ENCODE measurements at places on chromosomes 5 and 9. TPM values are rescaled to one million over a fixed set of nuclear protein-coding genes. Genes with fewer than 3 reads are reported as not detected.

- DNase-seq = no peak
Observed at GRCh38 chr9:115002371-115003120, 72.2 kb upstream of the TNFSF8 start.

The OR13C8 gene
- total RNA-seq = not detected

The TMEM232 gene
- total RNA-seq = 0.79 TPM

The DMRT2 gene
- 0.53 TPM for total RNA-seq

DNA sequence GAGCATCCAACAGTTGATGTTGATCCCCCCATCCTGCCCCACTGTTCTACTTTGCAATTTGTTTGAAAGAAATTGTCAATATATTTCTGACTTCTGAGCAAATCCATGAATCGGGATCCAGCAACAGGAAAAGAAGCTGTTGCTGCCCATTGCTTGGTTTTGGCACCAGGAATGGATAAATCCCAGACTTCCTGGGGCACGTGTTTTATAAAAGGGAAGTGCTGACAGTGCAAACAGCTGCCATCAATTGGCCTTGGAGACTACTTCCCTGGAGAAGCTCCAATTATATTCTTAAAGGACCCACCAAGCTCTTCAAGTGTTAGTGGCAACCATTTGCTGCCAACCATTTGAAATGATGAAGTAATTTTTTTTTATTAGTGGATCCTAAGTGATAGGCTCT, 13.7 kb downstream of the STK32A start:
- no peak for DNase-seq

- peak; percentile 85 for DNase-seq
Observed at GRCh38 chr5:82641331-82642003, 363.3 kb upstream of the RPS23 start.

DNA sequence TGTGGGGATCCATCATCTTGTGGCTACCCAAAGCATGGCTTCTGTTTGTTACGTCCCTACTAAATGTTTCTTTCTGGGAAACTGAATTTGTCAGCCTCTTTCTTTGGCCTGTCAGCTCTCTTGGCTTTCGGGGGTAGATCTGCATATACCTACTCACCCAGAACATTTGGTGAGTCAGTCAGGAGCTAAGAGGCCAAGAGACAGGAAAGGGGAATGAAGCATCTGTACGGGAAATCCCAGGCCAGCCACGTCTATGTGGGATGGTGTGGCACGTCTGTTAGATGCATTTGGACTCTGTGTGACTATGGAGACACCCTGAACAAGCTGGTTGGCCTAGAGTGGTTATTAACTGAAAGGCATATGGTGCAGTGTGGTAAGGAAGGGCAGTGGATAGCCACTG, 58.1 kb downstream of the CDO1 start:
- peak; percentile 1 for DNase-seq

The C5orf24 gene
- total RNA-seq = 22.6 TPM

The BHMT gene
- not detected for total RNA-seq

The PRUNE2 gene
- total RNA-seq = under 0.01 TPM

The SLC22A5 gene
- total RNA-seq = 7.1 TPM

DNA sequence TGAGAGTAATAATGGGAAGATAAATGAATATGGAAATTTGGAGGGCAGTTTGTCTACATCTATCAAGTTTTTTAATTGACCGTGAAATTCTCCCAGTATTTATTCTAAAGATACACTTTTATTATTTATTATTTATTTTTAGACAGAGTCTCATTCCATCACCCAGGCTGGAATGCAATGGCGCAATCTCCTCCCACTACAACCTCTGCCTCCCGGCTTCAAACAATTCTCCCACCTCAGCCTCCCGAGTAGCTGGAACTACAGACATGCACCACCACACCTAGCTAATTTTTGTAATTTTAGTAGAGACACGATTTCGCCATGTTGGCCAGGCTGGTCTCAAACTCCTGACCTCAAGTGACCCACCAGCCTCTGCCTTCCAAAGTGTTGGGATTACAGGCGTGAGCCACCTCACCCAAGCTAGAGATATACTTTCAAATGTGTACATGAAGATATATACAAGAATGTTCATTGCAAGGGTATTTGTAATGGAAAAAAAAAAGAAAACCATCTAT, 97.7 kb upstream of the SLC12A2 start:
- no peak for DNase-seq

DNA sequence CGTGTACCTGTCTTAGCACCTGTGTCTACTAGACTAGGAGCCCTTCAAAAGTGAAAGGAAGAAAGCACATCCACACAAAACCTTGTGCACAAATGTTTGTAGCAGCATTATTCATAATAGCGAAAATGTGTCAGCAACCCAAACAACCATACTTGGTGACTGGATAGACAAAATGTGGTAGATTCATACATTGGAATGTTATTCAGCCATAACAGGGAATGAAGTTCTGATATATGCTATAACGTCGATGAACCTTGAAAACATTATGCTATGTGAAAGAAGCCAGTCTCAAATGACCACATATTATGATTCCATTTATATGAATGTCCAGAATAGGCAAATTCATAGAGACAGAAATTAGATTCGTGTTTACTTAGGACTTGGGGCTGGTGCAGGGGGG, 57.8 kb upstream of the LARP1 start:
- DNase-seq = no peak

The PCDHGB7 gene
- 3.3 TPM for total RNA-seq

GRCh38 chr5:87150630-87151029, 117.1 kb upstream of the RASA1 start:
- DNase-seq = no peak

The ZNF484 gene
- 8.2 TPM for total RNA-seq

- DNase-seq = peak; percentile 55
Observed at GRCh38 chr5:149063896-149064478, 1.1 kb upstream of the SH3TC2 start.

The FUT7 gene
- total RNA-seq = not detected

The FNBP1 gene
- 15.7 TPM for total RNA-seq

The RLN2 gene
- total RNA-seq = 0.90 TPM

- DNase-seq = peak; percentile 40
Observed at GRCh38 chr9:112939418-112939817, 48.7 kb upstream of the SLC46A2 start.

The NR2F1-AS1 gene
- total RNA-seq = 1.1 TPM

- no peak for DNase-seq
Observed at GRCh38 chr5:29079771-29080170, 2041.4 kb upstream of the CDH9 start.

The KIF3A gene
- 9.9 TPM for total RNA-seq

DNA sequence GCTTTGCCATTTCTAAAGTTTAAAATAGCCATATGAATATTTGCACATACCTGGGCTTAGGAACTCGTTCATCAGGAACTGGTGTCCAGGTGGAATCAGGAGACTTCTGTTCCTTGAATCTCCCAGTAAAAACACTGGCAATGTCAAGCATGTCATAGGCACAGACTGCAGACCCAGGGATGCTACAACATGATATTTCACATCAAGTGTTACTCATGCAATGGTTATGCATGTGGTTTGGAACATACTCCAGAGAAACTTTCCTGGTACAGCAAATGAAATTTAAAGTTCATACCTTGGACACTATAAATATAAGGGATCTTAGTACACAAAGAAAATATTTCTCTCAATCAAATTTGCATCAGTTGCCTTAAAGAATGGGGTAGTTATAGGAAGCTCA, 92.2 kb downstream of the SEMA6A start:
- DNase-seq = peak; percentile 71

- DNase-seq = no peak
Observed at GRCh38 chr5:135095871-135096270, 61.8 kb upstream of the PITX1 start.

DNA sequence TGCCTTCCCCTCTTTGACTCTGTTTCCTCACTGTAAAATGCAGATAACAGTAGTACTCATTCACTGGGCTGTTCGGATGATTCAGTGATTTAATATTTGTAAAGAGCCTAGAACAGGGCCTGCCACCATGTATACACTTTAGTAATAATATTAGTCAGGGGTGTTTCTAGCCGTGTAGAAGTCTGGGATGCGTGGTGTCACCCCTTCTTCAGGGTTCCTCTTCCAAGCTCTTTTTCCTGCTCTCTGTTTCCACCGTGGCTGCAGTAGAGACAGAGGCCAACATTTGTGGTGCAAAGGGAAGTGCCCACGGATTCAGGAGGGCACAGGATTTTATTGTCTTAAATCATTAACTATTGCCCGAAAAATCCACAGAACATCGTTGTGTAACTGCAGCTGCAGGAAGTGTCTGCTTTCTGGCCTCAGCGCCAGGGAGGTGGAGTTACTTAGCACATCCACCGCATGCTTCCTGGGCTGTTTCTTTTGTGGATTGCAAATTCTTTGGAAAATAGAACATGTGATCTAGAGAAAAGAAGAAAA, 61.7 kb downstream of the TRIO start:
- DNase-seq = peak; percentile 85

- no peak for DNase-seq
Observed at GRCh38 chr5:63554191-63554590, 408.1 kb downstream of the HTR1A start.

The PCA3 gene
- not detected for total RNA-seq

DNA sequence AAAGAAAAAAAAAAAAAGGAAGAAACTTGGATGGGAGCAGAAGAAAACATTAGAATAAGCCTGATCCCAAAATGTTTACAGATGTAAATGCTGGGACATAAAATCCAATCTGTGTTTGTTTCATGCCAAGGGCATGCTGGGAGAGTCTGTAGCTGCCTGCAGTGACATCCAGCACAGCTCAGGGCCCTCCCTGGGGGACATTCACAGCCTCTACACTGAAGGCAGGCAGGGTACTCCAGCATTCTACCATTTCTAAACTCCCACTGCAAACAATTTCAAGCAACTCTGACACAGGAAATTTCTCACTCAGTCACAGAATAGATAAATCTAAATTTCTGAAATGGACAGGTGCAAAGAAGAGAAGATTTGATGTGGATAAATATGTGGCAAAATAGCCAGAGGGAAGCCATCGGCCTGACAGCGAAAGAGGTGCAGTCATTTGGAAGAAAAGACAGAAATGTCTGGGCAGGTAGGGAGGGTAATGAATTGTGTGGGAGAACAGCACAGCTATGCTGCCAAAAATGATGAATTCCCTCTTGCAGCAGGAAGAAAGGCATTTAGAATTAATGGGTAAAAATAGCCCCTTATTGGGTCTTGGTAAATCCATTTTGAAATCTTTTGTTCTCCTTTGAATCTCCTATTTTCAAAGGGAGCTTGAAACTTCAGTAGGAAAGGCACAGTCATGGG, 199.4 kb downstream of the MED10 start:
- no peak for DNase-seq

The RAD50 gene
- 29.2 TPM for total RNA-seq

- DNase-seq = peak; percentile 82
Observed at GRCh38 chr5:102865510-102866236, 110.6 kb downstream of the PAM start.

The DMRT3 gene
- total RNA-seq = not detected

GRCh38 chr5:33639474-33639873, 198.7 kb downstream of the TARS1 start:
- no peak for DNase-seq

DNA sequence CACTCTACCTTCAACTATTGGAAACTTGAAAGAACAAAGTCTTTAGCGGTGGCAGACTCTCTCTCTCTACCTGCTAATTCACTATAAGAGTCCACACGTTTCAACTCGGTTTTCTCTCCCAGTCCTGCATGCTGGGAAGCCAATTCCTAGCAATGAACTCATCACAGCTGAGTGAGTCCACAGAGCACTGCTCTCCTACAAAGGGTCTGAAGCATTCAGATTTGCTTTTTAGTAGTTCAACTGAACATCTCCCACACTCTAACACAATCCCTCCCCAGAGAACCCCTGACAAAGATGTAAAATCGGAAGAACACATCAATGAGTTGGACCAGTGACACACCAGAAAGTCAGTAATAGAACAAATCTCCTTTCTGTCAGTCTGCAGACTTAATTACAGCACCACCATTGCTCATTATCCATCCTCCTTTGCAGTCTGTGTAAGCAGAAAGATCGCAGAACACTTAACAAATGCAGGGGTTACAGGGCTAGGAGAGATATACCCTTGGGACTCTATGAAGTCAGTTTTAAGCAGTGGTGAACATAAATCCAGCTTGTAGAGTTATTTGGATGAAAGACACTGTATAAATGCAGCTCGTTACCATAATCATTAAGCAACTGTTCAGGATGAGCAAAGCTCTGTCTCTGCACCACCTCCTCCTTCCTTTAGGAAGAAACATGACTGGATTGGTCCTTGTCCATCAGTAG, 353.4 kb upstream of the GRIA1 start:
- DNase-seq = no peak

The FRMD3 gene
- 0.51 TPM for total RNA-seq

DNA sequence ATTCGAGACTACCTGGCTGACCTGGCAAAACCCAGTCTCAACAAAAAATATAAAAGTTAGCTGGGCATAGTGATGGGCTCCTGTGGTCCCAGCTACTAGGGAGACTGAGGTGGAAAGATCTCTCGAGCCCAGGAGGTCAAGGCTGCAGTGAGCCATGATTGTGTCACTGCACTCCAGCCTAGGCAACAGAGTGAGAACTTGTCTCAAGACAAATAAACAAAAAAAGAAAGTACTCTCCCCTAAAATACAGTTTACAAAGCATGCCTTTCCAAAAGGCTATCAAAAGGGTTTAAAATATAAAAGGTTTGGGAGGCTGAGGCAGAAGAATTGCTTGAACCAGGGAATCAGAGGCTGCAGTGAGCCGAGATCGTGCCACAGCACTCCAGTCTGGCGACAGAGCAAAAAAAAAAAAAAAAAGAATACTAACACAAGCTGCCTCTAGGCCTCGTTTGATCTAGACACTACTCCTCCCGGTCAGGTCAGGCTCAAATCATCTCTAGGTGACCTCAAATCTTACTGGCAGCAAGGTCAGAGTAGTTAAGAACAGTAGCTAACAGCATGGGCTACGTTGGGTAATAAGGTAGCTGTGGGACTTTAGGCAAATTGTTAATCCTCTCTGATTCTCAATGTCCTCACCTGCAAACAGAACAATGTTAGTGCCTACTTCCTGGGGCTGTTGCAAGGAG, 9.3 kb downstream of the NAIF1 start:
- DNase-seq = no peak

DNA sequence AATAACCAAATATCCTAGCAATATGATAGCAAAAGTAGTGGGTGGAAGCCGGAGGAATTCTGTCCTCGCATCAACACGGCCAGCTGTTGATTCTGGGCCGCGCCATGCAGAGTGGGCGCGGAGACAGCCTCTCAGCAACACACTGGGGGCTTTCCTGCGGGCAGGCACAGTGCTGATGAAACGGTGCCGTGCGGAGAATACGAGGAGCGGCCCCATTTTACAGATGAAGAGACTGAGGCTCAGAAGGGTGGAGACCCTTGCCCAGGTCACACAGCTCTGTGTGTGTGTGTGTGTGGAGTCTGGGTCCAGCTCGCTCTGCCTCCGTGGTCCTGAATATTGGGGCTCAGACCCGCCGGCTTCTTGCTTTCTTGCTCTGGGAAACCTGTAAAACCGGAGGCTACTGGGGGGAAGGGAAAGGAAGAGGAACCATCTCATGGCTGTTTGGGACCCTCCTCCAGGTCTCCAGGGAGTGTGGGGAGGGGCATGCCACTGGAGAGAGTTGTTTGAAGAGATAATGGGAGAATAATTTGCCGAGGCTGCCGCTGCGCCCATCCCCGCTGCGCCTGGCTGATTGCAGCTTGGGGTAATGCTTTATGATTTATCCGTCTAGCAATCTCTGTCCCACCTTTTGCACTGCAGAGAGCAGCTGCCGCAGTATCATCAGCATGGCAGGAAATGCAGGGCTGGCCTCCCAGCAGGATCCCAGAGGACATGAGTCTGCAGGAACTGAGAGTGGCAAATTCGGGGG, 36.6 kb downstream of the NCS1 start:
- no peak for DNase-seq

GRCh38 chr9:79735023-79735779, 163.4 kb downstream of the TLE4 start:
- DNase-seq = no peak
